ENCODE measurements at places on chromosomes 12 and 14.

DNA sequence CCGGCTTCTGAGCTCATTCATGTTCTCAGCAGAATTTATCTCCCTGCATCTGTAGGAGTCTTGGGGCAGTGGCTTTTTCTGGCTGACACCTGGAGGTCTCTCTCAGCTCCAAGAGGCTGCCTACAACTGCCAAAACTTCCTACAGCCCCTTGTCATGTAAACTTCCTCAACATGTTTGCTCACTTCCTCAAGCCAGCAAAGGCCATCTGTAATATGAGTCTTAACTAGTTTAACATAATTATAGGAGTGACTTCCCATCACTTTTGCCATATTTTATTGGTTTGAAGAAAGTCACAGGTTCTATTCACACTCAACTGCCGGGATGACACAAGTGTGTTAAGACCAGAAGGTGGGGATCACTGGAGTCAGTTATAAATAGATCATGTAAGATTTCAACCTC is 194.0 kb downstream of the VRK1 start:
- DNase-seq: no peak

DNA sequence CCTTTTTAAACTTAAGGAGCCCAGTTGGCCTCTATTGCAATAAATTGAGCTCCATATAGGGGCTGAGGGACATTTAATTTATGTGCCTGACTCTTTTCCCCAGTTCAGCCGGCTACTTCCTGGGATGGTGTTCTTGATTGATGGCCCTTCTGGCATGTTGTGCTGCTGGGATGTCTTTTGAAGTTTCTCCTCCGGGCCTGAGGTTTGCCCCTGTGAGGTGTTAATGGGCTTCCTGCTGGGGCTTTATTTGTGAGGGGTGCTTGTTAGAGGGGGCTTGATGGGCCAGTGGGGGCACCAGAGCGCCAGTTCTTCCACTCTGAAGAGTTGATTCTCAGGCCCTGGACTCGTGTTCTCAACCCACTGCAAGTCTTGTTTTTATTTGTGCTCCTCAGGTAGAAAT is 69.6 kb downstream of the CHST11 start:
- no peak for DNase-seq

DNA sequence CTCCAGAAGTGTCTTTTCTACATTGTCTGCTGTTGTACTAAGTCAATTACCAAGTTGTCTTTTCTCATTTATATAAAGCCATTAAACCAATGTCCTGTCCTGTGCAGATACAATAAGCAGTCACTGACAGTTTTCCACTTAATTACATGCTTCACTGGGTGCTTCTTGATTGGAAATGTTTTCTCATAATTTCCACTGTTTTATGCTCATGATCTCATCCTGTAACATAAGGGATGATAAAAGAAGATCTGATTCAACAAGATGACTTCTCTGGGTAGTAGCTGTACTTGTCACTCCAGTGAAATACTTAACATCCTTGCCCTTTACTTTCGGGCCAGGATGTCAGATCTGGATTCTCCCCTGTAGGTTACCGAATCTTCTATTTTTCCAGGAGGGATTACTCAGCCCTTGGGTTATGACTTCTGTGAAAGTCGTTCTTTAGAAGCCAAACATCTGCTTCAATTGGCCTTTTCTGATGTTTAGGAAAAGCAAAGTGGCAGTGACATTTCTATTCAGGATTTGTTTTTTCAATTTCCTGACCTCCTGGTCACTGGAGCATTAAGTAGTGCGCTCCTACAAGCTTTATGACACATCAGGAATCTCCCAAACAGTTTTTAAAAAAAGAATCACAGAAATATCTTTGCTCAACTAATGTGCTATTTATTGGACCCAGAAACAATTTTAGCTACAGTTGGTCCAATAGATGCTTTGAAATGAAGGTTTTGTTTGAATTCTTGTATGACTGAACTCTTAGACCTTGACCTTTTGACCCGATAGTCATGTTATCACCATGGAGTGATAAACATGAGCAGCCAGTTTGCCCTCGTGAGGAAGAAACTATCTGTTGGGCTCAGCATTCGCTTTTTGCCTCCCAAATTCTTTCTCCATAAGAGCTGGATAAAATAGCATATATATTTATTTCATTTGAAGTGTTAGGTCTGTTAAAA is 234.5 kb upstream of the SSTR1 start:
- no peak for DNase-seq

DNA sequence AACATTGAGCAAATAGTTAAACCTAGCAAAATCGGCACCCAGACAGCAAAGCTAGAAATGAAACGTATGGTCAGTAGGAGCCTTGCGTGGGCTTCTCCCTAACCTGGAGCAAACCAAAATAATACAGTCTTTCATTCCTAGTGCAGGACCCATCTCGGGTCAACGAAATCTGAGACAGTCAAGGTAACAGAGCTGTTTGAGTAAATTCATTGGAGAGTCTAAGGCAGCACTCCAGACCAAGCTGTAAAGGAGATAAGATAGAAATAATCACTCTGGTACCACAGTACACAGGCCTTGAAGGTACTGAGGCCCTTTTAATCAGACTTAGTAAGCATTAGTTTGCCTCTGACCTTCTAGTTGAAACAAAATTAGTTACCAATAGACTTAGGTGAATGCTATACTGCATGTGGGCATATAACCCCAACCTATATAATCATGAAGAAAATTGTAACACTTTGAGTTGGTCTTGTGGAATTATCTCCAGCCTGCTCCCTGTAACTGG is 54.4 kb upstream of the BICD1 start:
- DNase-seq: no peak

DNA sequence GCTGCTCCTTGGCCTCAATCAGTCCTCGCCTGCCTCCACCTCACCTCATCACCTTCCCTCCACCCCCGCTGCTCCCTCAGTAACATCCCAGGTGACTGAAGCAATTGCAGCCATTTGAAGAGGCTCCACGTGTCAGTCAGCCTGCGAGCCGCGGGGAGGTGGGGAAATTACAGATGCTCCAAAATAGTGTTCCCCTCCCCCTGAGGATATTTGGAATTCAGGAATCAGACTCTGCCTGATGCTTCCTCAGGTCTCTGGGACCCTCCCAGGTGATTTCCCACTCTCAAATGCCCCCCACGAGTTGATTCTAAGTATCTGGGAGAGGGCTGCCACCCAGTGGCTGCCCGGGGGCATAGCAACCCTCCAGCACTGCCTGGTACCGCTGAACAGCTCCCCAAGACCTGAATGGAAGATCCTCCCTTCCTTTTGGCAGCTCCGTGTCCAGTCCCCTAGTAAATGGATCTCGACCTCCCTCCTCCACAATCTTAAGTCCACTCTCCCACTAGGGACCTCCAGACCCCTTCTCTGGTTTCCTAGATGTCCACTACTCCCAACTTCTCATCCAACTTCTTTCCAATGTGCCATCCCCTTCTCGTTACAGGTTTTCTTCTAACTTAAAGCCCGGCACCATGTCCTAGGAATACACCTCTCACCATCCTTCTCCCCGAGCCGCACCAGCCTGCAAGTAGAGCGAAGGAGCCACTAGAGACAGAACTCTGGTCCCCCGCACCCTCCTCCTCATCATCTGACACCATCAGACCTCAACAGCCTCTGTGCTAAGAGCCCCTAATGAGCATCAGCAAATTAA is 1.4 kb upstream of the ASIC1 start:
- peak; percentile 57 for DNase-seq

GRCh38 chr12:49950273-49951251 is at the start of gene AQP2:
Gene AQP2 (plus strand): TSS chr12:49950737. CDS start chr12:49950831, 94 bp downstream.
- no peak for DNase-seq

DNA sequence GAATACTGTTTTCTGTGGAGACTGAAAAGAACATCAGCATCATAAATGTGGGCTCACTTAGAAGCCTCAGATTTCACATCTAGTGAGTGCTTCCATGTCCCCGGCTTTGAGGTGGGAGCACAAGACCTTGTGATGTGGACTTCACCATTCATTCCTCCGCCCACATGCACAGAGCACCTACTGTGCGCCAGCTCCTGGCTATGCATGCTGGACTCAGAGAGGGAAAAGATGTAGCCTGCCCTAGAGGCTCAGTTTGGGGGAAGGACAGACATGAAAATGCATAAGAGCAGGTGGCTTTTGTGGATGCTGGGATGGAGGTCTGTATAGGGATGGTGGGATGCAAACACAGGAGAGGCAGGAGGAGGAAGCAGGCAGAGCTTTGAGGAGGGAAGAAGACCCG is 65.0 kb downstream of the SERPINA3 start:
- no peak for DNase-seq

- DNase-seq: peak; percentile 21
These were observed 178.1 kb upstream of the ALG10B start for GRCh38 chr12:38138225-38139221.

Data from T-helper 2 cell treated with Interferon-gamma antibody and Interleukin-4, amounts not matched to agents 5 μg/mL and 100 μg/mL, for 36 hours (primary cell).